Mammary microvascular endothelial cell (primary cell): ENCODE measurements at places on chromosomes 4 and X. TPM values are rescaled to one million over a fixed set of nuclear protein-coding genes. Genes with fewer than 3 reads are reported as not detected.

Gene GLUD2
- total RNA-seq = 2.4 and 3.2 TPM in 2 replicates

Gene STBD1
- total RNA-seq = 1.7 and 3.5 TPM in 2 replicates

Gene SH3RF1
- total RNA-seq = 11.9 and 13.3 TPM in 2 replicates

Gene AKAP14
- total RNA-seq = not detected in 2 replicates

Gene SHROOM3
- 0.87 and 1.0 TPM in 2 replicates for total RNA-seq

Gene PCYT1B
- total RNA-seq = 0.07 TPM in 1 of 2 replicates, not detected in the other

Gene HS3ST1
- 0.98 and 5.0 TPM in 2 replicates for total RNA-seq

Gene C1QTNF7
- total RNA-seq = not detected in 2 replicates

Gene DIAPH2
- 28.0 and 28.4 TPM in 2 replicates for total RNA-seq

Gene TMPRSS11D
- total RNA-seq = not detected in 2 replicates

Gene PAGE4
- not detected in 2 replicates for total RNA-seq

Gene TMEM144
- total RNA-seq = 2.8 and 4.5 TPM in 2 replicates

Gene TMPRSS11B
- not detected in 2 replicates for total RNA-seq

Gene SRPK3
- under 0.01 TPM in 1 of 2 replicates, not detected in the other for total RNA-seq

Gene ADH1B
- not detected in 2 replicates for total RNA-seq

Gene AKAP4
- total RNA-seq = not detected in 2 replicates

Gene CLTRN
- 0.07 and 0.10 TPM in 2 replicates for total RNA-seq

Gene FUNDC2
- total RNA-seq = 35.7 and 66.9 TPM in 2 replicates

Gene SLC34A2
- not detected in 2 replicates for total RNA-seq

Gene GASK1B
- total RNA-seq = 37.8 and 39.0 TPM in 2 replicates

Gene MCTS1
- 65.8 and 72.8 TPM in 2 replicates for total RNA-seq

Gene ARX
- total RNA-seq = not detected in 2 replicates

Gene TBX22
- not detected in 2 replicates for total RNA-seq

Gene MAGEB16
- total RNA-seq = not detected in 2 replicates

Gene VGLL1
- total RNA-seq = not detected in 2 replicates

Gene FREM3
- 0.20 and 0.25 TPM in 2 replicates for total RNA-seq

Gene CXorf49
- not detected in 2 replicates for total RNA-seq

Gene POF1B
- 0.84 and 1.1 TPM in 2 replicates for total RNA-seq

Gene MAGEB17
- total RNA-seq = not detected in 2 replicates

Gene GAGE12J
- not detected in 2 replicates for total RNA-seq

Gene NXT2
- total RNA-seq = 8.7 and 9.6 TPM in 2 replicates

Gene HSFX1
- total RNA-seq = 0.07 TPM in 1 of 2 replicates, not detected in the other

Gene CSN2
- not detected in 2 replicates for total RNA-seq

Gene RAB9B
- total RNA-seq = 0.10 and 0.13 TPM in 2 replicates
